Liver (tissue), 10 donors: ENCODE measurements at places on chromosomes 1 and 21. TPM values are rescaled to one million over a fixed set of nuclear protein-coding genes. Genes with fewer than 3 reads are reported as not detected.
A peak's percentile ranks its signal among the peaks of the same experiment; 100 is the strongest.

DNA sequence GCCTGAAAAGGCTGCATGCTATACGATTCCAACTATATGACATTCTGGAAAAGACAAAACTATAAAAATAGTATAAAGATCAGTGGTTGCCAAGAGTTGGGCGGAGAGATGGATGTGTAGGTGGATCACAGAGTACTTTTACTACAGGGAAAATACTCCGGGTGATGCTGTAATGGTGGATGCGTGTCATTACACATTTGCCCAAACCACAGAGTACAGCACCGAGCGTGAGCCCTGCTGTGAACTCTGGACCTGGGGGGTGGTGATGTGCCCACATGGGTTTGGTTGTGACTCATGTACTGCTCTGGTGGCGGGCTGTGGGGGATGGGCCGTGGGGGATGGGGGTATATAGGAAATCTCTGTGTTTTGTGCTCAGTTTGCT lies 162.7 kb upstream of the COL6A1 start:
- peak; percentile 30 for DNase-seq

The CELA3B gene
- polyA plus RNA-seq, result not detected

The KRTAP10-10 gene
- polyA plus RNA-seq, result not detected

- no peak for DNase-seq
Measured at GRCh38 chr1:156347331-156347730, 9.0 kb downstream of the TSACC start.

DNA sequence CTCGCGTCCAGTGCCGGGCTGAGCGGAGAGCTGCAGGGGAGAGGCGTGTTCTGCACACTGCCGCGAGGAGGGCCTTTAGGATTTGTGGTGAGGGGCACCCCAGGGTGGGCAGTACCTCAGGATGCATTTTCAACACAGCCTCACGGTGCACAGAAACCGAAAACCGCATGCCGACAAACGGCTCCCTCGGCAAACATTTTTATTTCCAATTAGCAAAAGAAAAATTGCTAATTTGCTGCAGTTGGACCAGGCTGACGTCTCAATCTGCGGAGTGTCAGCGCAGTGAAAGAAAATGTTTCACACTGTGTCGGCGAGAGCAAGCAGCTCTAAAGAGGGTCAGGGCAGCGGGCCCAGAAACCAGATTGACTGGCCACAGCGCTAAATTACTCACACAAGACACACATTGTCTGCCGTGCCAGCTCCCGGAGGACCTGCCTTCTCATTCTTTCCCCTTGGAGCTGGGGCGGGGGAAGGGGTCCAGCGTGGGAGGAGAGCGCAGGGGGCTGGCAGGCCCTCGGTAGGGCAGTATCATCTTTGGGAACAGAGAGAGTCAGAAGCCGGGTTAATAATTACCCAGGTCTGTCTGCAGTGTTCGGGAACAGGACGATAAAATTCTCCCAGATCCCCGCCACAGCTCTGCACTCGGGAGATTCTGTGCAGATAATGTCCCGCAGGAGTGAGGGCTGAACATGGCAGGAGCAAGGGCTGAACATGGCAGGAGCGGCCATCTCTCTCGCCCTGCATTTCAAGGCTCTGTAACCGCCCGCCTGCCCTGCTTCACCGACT lies 150.2 kb downstream of the PRDM16 start:
- DNase-seq, result peak; percentile 52

The DENND2D gene
- 8.8 TPM for polyA plus RNA-seq

GRCh38 chr1:231629132-231629531 lies 2.5 kb downstream of the DISC1 start:
- no peak for DNase-seq

GRCh38 chr1:9960706-9961562 lies 17.7 kb downstream of the NMNAT1 start:
- DNase-seq, result no peak

The LAD1 gene
- polyA plus RNA-seq, result 13.7 TPM

DNA sequence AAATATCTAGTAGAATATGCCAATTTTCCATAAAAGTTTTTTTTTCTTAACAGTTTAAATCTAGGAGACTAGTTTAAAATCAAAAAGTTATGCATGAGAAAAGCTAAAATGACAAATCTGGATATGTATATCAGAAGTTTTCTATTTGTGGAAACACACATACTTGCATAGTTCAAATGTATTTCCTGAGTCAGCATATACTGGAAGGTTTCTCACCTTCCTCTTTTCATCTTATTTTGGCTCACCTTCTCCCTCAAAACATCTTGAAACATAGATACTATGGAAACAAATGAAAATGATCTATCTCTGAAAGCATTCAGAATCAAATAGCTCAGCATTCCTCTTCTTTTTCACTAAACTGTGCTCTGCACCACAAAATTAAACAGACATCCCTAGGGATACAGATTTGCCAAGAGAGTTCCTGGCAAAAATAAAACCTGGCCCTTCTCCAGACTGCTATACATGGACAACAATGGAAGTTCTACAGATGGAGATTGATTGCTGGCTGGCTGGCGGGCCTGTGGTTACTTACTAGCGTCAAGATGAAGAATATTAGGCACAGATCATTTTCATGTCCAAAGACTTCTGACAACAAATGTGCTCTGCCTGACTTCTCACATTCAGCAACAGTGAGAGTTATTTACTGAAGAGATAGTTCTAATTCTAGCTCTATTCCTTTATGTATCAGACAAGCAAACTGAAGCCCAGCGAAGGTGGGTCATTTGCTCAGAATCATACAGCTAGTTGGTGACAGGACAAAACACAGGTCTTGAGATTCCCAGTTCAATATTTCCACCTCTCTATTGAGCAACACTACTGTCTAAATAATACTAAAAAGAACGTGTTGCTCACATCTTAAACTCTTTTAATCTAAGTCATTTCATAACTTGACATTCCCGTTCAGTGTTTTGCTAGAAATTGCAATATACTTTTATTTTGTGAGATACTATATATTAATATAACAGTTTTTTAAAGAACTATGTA lies 26.6 kb downstream of the DIPK1A start:
- DNase-seq, result no peak

- no peak for DNase-seq
Measured at GRCh38 chr1:107748531-107748930, 216.4 kb downstream of the VAV3 start.

The CYP4B1 gene
- polyA plus RNA-seq, result 0.18 TPM
